ENCODE measurements at places on chromosomes 5 and 9.

DNA sequence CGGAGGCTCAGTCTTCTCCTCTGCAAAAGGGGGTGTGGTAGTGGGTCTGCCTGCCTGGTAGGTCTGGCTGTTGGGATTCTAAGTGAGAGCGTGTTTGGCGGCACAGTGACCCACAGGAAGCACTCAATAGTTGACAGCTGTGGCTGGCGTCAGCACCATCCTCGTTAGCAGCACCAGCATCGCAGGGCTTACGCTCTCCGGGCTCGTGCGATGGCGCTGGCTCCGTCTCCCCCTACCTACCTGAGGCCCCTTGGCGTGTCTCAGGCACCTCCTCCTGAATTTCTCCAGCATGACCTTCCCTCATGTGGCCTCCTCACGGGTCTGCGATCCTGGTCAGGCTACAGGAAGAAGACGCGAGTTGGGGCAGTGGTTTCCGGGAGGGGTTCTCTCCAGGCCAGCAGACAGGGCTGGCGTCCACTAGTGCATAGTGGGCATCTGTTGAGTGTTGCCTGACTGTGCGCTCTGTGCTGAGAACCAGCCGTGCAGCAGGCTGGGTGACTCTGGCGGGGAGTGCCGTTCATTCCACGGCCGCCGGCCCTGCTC, 66.9 kb downstream of the HMCN2 start:
- DNase-seq: no peak

- no peak for DNase-seq
Measured at GRCh38 chr9:114316605-114317230, 6.2 kb upstream of the ORM1 start.

- DNase-seq: no peak
Measured at GRCh38 chr9:29796291-29796952, 2223.1 kb upstream of the C9orf72 start.

DNA sequence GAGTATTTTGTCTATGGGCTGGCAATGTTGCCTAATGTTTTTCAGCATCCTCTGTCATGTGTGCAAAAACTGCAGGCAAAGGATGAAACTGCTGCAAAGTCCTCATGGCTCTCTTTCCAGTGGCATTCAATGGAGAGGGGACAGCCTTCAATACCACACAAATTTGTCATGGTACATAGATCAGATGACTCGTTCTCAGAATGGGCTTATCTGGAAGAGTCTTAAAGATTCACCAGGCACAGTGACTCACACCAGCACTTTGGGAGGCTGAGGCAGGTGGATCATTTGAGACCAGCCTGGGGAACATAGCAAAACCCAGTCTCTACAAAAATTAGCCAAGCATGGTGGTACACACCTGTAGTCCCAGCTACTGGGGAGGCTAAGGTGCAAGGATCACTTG, 5.3 kb downstream of the CDKN2AIPNL start:
- DNase-seq: no peak

GRCh38 chr5:10860645-10861422, 99.8 kb upstream of the DAP start:
- no peak for DNase-seq

- no peak for DNase-seq
Measured at GRCh38 chr5:6840136-6840793, 127.0 kb downstream of the TENT4A start.
